Tibial nerve (tissue), 4 donors: ENCODE measurements at places on chromosomes 6 and 20. TPM values are rescaled to one million over a fixed set of nuclear protein-coding genes. Genes with fewer than 3 reads are reported as not detected.

The LY6G5C gene
- not detected for total RNA-seq

DNA sequence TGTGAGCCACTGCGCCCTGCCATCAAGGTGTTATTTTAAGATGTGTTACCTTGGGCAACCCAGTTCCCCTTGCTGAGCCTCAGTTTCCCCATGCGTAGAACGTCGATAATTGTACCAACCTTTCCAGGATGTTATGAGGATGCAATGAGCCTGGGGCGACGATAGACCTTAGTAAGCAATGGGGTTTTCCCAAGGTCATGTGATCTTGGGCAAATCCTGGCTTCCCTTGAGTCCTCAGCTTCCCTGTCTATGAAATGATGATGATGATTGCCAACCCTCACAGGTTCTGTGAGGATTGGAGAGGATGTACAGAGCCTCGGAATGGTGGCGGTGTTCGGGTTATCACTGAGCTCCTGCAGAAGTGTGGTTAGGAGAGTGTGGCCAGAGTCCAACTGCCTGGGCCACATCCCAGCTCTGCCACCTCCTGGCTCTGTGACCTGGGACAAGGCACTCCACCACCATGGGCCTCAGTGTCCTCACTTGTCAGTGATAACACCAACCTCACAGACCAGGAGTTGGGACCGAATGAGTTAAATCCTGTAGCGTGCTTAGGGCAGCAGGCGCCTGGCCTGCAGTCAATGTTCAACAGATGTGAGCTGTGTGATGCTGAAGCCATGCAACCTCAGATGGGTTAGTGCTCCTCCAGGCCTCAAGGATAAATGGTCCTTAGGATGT lies 23.4 kb downstream of the SIRPA start:
- H3K27me3 ChIP-seq, result no peaks in the 10 kb centered on the region
- no peak overlapping the region for H3K4me3 ChIP-seq
- H3K4me1 ChIP-seq, result no peaks in the 10 kb centered on the region
- H3K27ac ChIP-seq, result no peak overlapping the region
- H3K36me3 ChIP-seq, result peaks cover 73% of the 10 kb centered on the region

- no peak overlapping the region for H3K27ac ChIP-seq
- no peaks in the 10 kb centered on the region for H3K27me3 ChIP-seq
- no peak for DNase-seq
- no peaks in the 10 kb centered on the region for H3K4me1 ChIP-seq
- H3K4me3 ChIP-seq, result no peak overlapping the region
These were observed 34.0 kb downstream of the TRERF1 start for GRCh38 chr6:42417641-42418112.

GRCh38 chr6:31690231-31691077 lies 9.6 kb upstream of the LY6G5C start:
- no peak overlapping the region for H3K4me3 ChIP-seq
- DNase-seq, result no peak
- H3K36me3 ChIP-seq, result peaks cover 4% of the 10 kb centered on the region
- no peaks in the 10 kb centered on the region for H3K27me3 ChIP-seq
- H3K4me1 ChIP-seq, result no peaks in the 10 kb centered on the region

- no peak for DNase-seq
- no peaks in the 10 kb centered on the region for H3K4me1 ChIP-seq
- no peak overlapping the region for H3K27ac ChIP-seq
- H3K4me3 ChIP-seq, result no peak overlapping the region
These were observed 23.7 kb downstream of the POM121L2 start for GRCh38 chr6:27288136-27289044.

GRCh38 chr6:142265476-142265875 lies 36.3 kb upstream of the ADGRG6 start:
- no peak for DNase-seq
- no peaks in the 10 kb centered on the region for H3K4me1 ChIP-seq
- H3K27me3 ChIP-seq, result no peaks in the 10 kb centered on the region

DNA sequence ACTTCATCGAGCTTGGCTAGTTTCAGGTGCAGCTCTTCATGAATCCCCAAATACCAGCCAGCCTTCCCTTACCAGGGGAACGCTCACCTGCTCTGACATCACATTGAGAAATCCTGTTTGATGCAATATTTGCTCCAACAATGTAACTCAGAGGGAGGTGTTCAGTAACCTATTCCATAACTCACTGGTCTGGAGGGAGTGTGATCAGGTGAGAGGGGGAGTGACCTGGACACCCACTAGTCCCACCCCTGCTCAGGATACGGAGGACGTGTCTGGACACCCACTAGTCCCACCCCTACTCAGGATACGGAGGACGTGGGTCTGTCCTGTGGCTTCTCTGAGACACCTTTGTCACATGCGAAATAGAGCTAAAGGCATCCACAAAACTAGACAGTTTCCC lies 70.3 kb downstream of the HUS1B start:
- no peak for DNase-seq
- H3K27me3 ChIP-seq, result no peaks in the 10 kb centered on the region
- no peaks in the 10 kb centered on the region for H3K4me1 ChIP-seq

The CBFA2T2 gene
- 16.7 TPM for total RNA-seq

The TBXT gene
- total RNA-seq, result not detected

GRCh38 chr6:136401749-136402148 lies 112.1 kb upstream of the BCLAF1 start:
- no peaks in the 10 kb centered on the region for H3K36me3 ChIP-seq
- DNase-seq, result no peak

- no peak overlapping the region for H3K4me3 ChIP-seq
- no peaks in the 10 kb centered on the region for H3K27me3 ChIP-seq
- no peaks in the 10 kb centered on the region for H3K4me1 ChIP-seq
- no peaks in the 10 kb centered on the region for H3K36me3 ChIP-seq
- no peak for DNase-seq
- no peak overlapping the region for H3K27ac ChIP-seq
These were observed 27.9 kb downstream of the GFRA4 start for GRCh38 chr20:3635346-3635745.

DNA sequence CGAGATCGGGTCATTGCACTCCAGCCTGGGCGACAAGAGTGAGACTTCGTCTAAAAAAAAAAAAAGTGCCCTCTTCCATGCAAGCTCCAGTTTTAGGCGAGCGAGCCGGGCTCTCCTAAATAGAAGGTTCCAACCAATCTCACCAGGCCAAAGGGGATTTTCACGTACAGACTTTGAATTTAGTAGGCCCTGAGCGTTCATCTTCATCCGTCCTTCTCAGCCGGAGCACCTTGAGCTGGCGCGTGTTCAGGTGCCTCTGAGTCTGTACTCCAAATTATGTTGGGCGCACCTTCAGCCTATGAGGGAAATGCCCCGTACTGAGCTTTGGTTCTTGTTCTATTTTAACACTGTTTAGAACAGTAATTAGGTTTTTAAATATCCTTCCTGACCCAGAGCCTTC lies 817 bp upstream of the TAP2 start:
- peak overlapping the region; percentile 97 for H3K27ac ChIP-seq
- H3K4me1 ChIP-seq, result peaks cover 27% of the 10 kb centered on the region
- no peaks in the 10 kb centered on the region for H3K36me3 ChIP-seq
- H3K27me3 ChIP-seq, result no peaks in the 10 kb centered on the region

The ANKEF1 gene
- 1.5 TPM for total RNA-seq

The VSTM2L gene
- total RNA-seq, result 0.44 TPM

GRCh38 chr20:38061109-38061508 lies 27.6 kb downstream of the RPRD1B start:
- DNase-seq, result no peak
- H3K36me3 ChIP-seq, result peaks cover 14% of the 10 kb centered on the region
- no peak overlapping the region for H3K4me3 ChIP-seq
- H3K27me3 ChIP-seq, result no peaks in the 10 kb centered on the region

The MOG gene
- total RNA-seq, result not detected

DNA sequence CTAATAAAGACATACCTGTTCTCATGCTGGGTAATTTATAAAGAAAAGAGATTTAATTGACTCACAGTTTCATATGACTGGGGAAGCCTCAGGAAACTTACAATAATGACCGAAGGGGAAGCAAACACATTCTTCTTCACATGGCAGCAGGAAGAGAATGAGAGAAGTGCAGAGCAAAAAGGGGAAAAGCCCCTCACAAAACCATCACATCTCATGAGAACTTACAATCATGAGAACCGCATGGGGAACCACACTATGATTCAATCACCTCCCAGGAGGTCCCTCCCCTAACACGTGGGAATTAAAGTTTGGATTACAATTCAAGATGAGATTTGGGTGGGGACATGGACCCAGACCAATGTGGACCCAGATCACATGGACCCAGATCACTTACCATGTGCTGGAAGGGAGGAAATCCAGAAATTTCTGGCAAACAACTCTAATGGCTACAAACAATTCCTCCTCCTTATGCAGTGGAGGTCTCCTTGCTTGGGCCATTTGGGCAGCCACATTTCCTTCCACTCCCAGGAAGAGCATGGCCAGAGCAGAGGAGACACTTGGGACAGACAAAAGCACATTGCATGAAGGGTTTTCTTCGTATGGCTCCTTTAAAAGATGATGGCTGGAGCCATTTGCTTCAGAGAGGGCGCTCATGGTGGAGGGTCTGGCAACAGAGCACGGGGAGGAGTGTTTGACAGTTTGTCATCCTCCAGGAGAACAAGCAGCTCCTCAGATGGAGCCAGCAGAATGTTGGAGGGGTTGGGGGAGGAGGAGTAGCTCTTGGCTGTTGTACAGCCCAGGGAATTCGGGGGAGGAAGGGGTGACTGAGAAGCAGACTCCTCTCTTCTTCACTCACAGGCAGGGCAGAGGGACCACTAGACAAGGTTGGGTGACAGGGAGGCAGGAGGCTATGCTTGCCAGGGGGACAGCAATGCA lies 30.4 kb downstream of the SERPINB9 start:
- H3K36me3 ChIP-seq, result no peaks in the 10 kb centered on the region
- H3K4me3 ChIP-seq, result no peak overlapping the region
- no peak for DNase-seq

DNA sequence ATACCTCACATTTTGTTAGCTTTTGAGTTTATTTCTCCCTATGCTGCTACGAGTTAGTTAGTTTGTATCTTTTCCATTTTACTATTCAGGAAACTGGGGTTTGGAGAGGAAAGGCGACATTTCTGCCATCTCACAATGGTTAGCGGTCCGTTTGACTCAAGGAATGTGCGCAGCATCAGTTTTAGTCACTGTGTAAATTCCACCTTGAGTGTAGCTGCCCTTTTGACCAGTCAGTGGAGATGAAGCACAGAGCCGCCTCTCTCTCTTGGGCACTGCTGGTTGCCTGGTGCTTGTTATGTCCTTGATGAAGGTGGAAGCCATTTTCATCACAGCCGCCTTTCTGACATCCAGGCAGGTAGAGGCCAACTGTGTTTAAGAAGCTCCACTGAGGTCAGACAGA lies 185.5 kb downstream of the SCP2D1 start:
- no peak overlapping the region for H3K27ac ChIP-seq
- H3K27me3 ChIP-seq, result no peaks in the 10 kb centered on the region
- H3K4me3 ChIP-seq, result no peak overlapping the region
- no peaks in the 10 kb centered on the region for H3K36me3 ChIP-seq

The RRAGD gene
- 17.1 TPM for total RNA-seq

The SLC16A10 gene
- total RNA-seq, result 1.3 TPM

DNA sequence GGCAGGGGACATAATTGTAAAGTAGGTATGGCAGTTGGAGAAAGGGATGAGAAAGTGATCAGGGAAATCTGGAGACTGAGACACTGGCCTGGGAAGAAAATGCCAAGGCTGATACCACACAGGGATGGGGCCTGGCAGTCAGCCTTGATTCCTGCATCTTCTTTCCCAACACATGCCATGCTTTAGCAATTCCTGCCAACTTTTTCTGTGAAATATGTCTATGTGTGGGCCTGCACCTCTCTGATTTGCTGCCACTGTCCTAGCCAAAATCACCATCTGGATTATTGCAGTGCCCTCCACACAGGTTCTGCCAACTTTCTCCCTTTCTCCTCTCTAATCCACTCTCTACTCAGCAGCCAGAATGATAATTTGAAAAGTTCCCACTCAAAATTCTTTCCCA lies 759.8 kb upstream of the CITED2 start:
- H3K4me3 ChIP-seq, result no peak overlapping the region
- H3K27me3 ChIP-seq, result no peaks in the 10 kb centered on the region
- no peak for DNase-seq
- no peak overlapping the region for H3K27ac ChIP-seq

DNA sequence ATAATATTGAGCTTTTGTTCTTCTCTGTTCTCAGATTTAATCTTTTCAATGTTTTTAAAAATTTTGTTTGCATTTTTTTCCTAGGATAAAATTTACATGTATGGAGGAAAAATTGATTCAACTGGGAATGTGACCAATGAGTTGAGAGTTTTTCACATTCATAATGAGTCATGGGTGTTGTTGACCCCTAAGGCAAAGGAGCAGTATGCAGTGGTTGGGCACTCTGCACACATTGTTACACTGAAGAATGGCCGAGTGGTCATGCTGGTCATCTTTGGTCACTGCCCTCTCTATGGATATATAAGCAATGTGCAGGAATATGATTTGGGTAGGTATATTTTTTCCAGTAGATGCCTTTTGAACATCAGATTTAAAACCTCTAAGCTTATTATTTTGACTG lies 89.8 kb downstream of the ATRN start:
- no peaks in the 10 kb centered on the region for H3K4me1 ChIP-seq
- no peaks in the 10 kb centered on the region for H3K36me3 ChIP-seq
- no peak overlapping the region for H3K27ac ChIP-seq
- H3K27me3 ChIP-seq, result no peaks in the 10 kb centered on the region
- no peak overlapping the region for H3K4me3 ChIP-seq

- no peaks in the 10 kb centered on the region for H3K4me1 ChIP-seq
- H3K27ac ChIP-seq, result no peak overlapping the region
- no peaks in the 10 kb centered on the region for H3K36me3 ChIP-seq
- H3K27me3 ChIP-seq, result no peaks in the 10 kb centered on the region
These were observed 152.6 kb upstream of the EXOC2 start for GRCh38 chr6:845566-845965.

DNA sequence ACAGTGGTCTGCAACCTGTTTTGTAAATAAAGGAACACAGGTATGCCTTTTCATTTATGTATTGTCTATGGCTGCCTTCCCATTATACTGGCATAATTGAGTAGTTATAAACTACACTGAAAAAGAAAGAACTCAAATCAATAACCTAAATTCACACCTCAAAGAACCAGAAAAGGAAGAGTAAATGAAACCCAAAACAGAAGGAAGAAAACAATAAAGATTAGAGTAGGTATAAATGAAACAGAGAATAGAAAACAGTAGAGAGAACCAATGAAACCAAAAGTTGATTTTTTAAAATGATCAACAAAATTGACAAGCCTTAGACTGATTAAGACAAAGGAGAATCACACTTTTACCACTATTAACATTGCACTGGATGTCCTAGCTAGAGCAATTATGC lies 34.7 kb downstream of the FAM184A start:
- H3K4me1 ChIP-seq, result no peaks in the 10 kb centered on the region
- H3K4me3 ChIP-seq, result no peak overlapping the region
- H3K27me3 ChIP-seq, result no peaks in the 10 kb centered on the region
- no peak for DNase-seq

DNA sequence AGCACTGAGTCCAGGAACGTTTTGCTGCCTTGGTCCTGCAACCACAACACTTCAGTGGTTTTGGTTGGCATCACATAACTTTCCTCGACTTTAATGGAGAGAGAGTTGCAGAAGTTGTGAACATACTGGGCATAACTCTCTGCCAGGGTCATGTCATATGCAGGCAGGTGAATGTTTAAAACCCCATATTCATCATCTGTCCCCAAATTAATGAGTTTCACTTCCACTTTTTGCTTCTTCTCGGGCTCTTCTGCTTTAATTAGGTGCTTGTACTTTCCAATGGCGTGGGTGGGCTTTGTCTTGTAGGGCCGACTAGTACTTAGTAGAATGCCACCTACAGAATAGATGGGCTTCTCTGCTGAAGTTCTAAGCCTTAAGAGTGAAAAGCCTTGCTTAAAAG lies 45.2 kb upstream of the TFAP2A start:
- no peaks in the 10 kb centered on the region for H3K4me1 ChIP-seq
- no peaks in the 10 kb centered on the region for H3K36me3 ChIP-seq
- no peak for DNase-seq
- no peaks in the 10 kb centered on the region for H3K27me3 ChIP-seq
